ENCODE measurements at places on chromosomes 4 and X.
A peak's percentile ranks its signal among the peaks of the same experiment; 100 is the strongest.

DNA sequence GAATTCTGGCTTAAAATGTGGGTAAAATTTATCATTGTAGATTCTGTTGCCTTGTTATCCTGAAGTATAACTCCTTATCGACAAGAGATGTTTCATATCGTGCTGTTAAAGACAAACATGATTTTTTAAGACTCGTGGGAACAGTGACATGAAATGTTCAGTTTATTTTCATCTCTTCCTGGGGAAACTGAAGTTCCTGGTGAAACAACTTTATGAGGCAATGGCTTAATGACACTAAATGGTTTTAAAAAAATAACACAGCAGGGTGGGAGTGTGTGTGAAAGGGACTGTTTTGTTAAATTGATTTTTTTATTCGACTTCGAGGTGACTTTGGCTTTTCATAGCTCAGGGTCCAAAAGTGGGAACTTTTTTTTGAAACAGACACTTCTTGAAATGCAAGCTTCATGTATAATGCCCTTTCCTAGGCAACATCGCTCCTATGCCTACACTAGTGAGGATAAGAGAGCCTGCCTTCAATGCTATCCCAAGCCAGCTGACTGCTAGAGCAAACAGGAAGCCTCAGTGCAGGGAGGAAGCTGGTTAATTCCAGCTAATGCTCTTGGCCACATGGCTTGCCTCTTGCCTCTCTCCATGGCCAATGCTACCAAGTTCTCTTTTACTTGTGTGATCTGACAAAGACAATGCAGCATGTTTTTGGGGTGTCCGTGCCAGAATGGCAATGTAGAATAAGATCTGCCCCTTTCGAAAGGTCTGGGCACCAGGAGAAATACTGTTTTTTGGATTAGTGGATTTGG lies 80.9 kb upstream of the PLAC1 start:
- DNase-seq, result no peak

- DNase-seq, result peak; percentile 70
Observed at GRCh38 chrX:124406294-124407014, 60.1 kb downstream of the SH2D1A start.

- no peak for DNase-seq
Observed at GRCh38 chr4:102318526-102318925, 26.8 kb downstream of the SLC39A8 start.

GRCh38 chr4:151408380-151408629 lies 671 bp upstream of the FHIP1A start:
- DNase-seq, result no peak

- DNase-seq, result no peak
Observed at GRCh38 chrX:131895807-131896206, 127.3 kb upstream of the STK26 start.

DNA sequence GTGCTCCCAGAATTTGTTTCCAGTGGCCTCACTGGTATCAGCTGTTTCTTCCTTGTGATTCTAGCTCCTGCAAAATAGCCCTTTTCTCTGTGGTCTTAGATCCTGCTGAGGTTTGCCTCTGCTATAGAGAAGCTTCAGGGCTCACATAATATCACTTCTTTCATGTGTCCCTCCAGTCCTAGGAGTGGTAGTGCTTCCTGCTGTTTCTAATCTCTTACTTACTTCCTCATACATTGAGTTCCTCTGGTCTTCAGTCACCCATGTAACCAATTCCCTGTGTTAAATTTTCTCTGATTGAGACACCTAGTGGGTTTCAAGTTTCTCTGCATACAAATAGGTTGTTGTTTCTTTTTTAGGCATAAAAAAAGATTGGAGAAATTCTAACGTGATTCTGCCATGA lies 1567.9 kb downstream of the ARAP2 start:
- DNase-seq, result no peak

GRCh38 chrX:13142891-13143290 lies 98.5 kb upstream of the FAM9C start:
- DNase-seq, result no peak

DNA sequence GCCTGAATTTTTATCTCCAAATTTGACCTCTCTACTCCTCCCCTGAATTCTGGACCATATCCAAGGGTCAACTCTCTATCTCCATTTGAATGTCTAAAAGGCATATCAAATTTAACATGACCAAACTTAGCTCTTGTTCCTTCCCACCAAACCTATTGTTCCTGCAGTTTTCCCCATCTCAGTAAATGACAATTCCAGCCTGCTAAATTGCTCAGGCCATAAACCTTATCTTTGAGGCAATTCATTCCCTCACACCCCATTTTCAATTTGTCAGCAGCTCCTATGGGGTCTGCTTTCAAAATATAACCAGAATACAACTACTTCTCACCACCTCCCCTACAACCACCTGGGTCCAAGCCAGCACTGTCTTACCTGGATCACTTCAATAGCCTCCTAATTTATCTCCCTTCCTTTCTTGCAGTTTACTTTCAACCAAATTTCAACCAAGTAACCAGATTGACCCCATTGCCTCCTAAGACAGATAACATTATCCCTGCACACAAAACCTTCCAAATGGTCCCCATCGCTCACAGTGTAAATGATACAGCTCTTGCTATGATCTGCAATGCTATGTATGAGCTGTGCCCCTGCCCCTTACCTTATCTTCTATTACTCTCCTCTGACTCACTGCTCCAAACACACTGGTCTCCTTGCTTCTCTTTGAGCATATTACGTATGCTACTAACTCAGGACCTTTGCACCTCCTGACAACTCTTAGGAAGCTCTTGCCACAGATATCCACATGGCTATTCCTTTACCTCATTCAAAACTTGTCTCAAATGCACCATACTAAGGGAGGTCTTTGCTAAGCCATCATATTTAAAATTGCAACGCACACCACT lies 66.0 kb downstream of the CAMK2D start:
- peak; percentile 85 for DNase-seq

DNA sequence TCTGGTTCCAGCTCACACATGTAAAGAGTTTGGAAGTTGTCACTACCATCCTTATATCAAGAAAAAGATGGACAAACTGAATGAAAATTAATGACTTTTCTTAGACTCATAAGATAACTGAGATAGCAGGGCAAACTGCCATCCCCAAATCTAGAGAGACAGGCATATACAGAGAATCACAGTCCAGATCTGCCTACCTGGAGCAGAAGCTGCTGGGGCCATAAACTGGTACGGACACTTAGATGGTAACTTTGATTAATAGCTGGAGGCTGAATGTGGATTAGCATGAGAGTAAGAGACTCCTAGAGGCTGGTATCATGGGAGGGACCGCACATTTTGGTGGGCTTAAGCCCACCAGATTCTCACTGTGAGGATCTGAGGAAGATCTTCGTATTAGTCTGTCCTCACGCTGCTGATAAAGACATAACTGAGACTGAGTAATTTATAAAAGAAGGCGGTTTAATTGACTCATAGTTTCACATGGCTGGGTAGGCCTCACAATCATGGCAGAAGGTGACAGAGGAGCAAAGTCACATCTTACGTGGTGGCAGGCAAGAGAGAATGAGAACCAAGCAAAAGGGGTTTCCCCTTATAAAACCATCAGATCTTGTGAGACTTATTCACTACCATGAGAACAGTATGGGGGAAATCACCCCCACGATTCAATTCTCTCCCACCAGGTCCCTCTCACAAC lies 10.8 kb upstream of the POLA1 start:
- DNase-seq, result no peak

- DNase-seq, result no peak
Observed at GRCh38 chr4:166257276-166257675, 384.2 kb downstream of the TLL1 start.

- no peak for DNase-seq
Observed at GRCh38 chr4:84915396-84915780, 51.1 kb downstream of the WDFY3 start.

All from brain microvascular endothelial cell (primary cell).